ENCODE measurements at places on chromosomes 5 and 9. TPM values are rescaled to one million over a fixed set of nuclear protein-coding genes. Genes with fewer than 3 reads are reported as not detected.

The KCNMB1 gene
- not detected for polyA plus RNA-seq

The SOHLH1 gene
- polyA plus RNA-seq, result not detected

The PDE8B gene
- 1.2 TPM for polyA plus RNA-seq

The RAB3C gene
- not detected for polyA plus RNA-seq

The LCN2 gene
- 1.2 TPM for polyA plus RNA-seq

The MCC gene
- 0.16 TPM for polyA plus RNA-seq

The SQSTM1 gene
- polyA plus RNA-seq, result 246 TPM

The STKLD1 gene
- not detected for polyA plus RNA-seq

The ROR2 gene
- polyA plus RNA-seq, result not detected

The ARL10 gene
- polyA plus RNA-seq, result 1.9 TPM

The FBLL1 gene
- polyA plus RNA-seq, result not detected

The SHOC1 gene
- polyA plus RNA-seq, result not detected

The TAF11L9 gene
- polyA plus RNA-seq, result not detected

The UBAP2 gene
- 11.5 TPM for polyA plus RNA-seq

The IFNA21 gene
- not detected for polyA plus RNA-seq

The PCDHGA12 gene
- 0.11 TPM for polyA plus RNA-seq

The FLT4 gene
- not detected for polyA plus RNA-seq

The SLC36A3 gene
- polyA plus RNA-seq, result 0.26 TPM

The ADCY2 gene
- polyA plus RNA-seq, result not detected

The DNAI1 gene
- not detected for polyA plus RNA-seq

The PTBP3 gene
- 55.8 TPM for polyA plus RNA-seq

The PIP5K1B gene
- 6.6 TPM for polyA plus RNA-seq
